ENCODE measurements at places on chromosomes 1 and 21.

- no peak for DNase-seq
These were observed 7.2 kb downstream of the SPTA1 start for GRCh38 chr1:158679289-158679688.

DNA sequence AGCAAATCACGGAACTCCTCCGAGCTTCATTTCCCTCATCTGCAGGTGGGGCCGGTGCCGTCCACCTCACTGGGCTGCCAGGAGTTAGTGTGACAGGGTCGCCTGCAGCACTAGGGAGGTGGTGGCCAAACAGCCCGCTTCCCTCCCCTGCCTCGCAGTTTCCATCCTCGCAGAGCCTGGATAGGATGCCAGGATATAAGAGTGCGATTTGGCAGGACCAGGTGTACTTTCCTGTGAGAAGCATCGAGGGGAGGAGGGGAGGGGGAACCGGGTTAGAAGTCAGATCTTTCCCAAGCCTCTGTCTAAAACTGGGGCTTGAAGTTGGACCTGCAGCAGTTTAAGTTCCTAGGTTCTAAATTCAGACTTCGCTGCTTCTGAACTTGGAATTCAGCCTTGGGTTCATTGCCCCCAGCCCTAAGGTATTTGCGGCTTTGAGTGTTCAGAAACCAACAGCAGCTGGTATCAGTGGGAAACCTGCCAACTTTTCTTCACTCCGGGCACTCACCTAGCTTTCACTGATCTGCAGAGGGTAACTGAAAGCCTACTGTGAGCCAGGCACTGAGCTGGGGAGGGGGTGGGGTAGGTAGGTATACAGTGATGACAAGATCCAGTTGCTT is 1.7 kb upstream of the JUN start:
- DNase-seq: no peak

DNA sequence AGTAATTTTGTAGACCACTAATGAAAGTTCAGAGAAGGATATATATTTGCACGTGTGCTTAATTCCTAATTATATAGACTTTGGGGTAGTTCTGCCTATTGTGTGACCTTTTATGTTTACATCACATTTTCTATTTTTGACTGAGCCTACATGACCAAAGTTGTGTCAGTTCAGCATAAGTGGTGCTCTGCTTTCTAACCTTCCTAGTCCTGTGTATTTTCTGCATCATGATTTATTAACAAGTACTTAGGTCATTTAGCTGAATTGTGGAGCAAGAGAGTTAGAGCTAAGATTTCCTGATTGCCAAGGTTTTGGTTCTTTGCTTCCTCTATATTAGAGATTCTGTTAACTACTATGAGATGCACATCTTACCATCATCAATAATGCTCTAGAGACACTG is 176.0 kb downstream of the C1orf21 start:
- no peak for DNase-seq

DNA sequence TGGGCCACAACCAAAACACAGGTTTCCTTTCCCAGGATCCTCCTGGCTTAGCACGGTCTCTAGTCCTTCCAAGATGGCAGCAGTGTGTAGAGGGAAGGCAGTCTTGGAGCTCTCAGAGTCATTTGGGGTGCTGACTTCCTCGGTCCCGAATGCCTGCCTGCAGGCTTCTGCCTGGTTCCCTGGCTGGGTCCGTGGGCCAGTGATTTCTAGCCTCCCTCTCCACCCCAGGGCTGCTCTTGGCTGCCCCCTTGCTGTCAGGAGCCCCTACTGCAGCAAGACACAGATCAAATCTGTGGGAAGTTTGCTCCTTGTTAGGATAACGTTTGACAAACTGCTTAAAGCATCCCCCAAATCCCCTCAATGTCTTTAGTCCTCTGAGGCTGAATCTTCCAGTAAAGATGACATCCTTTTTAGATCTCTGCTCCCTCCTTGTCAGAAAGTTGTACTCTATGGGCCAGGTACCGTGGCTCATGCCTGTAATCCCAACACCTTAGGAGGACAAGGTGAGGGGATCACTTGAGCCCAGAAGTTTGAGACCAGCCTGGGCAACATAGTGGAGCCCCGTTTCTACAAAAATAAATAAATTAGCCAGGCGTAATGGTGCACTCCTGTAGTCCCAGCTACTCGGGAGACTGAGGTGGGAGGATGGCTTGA is 272.5 kb downstream of the RRAGC start:
- DNase-seq: no peak

DNA sequence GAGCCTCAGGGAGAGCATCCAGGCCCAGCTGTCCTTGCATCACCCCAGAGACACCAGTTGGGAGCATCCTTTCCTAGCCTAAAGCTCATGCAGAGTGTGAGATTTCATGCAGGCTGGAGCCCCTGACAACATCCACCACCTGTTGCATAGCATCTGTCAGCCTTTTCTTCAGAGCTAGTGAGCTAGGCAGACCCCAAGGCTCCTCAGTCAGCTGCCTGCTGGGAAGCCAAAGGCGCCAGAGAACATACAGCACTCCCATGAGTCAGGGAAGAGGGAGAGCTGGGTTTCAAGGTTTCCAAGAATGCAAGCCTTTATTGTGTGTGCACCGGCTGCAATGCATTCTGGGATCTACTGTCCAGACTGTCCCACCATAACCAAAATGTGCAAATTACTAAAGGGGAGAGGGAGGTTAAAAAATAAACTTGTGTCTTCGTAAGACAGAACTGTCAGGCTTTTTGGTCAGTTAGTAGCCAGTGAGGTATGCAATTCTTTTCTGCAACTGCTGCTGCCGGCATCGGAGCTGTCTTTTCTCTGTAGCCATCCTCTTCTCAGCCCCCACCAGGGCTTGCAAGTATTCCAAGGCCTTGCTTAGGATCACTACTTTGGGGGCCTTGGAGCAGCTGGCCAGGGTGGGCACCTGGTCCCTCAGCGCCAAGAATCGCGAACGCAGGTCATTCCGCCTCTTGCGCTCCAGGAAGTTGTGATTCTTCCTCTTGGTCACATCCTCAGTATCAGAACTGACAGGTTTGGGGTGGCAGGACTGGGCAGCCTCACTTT is 4.6 kb downstream of the MYCL start:
- no peak for DNase-seq

- DNase-seq: no peak
These were observed 22.9 kb upstream of the DIP2A start for GRCh38 chr21:46435786-46436227.

DNA sequence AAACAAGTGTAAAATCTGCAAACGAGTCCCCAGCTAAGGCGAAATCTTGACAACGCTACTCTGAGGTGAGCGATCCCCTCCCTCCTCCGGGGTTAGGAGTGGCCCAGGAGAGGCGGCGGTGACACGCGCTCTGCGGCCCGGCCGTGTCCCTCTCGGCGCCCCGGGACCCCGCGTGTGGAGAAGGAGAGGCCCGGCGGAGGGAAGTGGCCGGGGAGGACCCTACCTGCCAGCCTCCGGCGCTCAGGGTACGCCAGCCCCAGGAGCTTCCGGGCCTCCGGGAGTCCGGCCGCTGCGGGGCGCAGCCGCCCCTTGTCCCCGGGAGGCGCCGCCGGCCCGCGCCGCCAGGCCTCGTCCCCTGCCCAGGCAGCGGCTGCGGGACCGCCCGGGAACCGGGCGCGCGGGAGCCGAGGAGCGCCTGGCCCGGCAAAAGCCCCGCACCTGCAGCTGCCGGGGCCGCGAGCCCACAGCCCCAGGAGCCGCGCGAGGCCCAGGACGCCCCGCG is 543 bp downstream of the ABCB10 start:
- DNase-seq: no peak

DNA sequence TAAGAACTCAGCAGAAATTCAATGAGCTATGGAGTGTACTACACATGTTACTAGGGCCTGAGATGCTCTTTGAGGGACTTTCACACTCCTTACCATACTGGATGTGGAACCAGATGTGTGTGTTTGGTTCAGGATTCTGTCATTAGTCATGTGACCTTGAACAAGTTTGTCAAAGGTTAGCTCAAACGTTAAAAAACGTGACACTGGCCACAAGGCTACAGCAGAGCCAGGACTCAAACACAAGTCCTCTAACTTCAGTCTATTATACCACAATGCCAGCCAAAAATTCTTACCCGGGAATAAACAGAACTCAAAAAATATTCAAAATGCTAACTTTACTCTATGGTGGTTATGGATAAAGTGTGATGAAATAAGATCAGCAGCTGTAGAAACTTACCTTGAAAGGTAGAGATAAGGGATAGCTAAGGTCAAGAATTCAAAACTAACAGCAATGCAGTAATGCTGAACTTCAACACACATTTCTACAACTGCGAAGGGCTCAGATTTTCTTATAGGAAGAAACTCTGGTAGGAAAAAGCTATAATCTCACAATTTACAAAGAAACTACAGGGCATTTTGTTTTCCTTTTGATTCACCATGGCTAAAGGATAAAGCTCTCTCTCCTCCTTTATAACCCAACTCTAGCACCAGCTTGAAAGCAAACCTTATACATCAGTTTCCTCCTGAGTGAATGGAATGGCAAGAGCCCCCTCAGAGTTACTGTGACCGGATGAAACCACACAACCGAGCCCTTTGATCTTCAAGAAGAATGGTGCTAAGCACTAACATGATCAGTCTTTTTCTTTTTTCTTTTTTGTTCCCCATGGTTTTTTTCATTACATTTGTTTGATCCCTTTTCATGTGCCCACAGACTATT is 233.9 kb downstream of the SLC45A1 start:
- no peak for DNase-seq

DNA sequence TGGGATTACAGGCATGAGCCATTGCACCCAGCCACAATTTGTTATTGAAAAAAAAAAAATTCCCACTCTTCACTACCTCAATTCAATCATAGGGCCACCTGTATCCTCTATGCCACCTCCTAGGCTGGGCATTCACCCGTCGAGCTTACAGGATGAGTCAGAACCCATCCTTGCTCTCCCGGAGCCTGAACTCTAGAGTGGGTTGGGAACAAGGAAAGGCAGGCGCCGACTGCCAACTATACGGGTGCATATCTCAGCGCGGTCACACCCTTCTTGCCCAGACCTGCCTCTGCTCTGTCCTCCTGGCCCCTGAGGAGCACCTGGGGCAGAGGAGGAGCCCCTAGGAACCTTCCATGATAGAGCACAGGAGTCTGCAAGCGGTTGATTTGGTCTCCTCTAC is 21.4 kb upstream of the LBR start:
- DNase-seq: no peak

DNA sequence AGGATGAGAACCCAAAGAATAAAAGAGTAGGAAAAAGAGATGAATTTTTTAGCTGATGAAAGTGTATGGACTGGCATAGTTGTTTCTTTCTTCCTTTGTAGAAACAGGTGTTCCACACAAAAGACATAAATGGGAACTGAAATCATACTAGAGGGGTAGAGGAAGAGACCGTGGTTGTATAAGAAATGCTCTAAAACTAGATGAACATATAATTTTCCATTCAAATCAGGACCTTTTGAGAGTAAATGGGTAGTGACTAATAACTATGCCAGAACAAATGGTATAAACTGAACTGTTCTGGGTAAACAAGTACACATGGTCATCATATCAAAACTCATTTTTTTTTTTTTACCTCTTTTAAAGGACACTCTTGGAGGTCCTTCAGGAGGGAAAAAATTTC is 344.2 kb downstream of the VAV3 start:
- no peak for DNase-seq

DNA sequence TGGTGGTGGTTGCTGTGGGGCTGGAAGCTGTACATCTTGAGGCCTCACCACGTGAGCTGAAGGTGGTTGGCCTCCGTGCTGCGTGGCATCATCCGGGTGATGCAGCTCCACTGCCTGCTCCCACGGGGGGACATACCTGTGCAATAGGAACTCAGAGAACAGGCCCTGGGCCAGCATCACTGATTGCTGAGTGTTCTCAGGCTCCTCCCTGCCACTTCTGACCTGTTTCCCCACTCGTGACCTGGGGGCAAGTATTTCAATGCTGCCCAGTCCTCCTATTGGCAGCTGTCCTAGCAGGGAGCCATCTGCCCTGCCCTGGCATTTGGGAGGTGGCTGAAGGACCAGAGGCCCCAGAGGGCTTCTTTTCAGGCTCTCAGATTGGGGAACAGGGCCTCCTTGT is 26.1 kb downstream of the PTPRF start:
- no peak for DNase-seq

DNA sequence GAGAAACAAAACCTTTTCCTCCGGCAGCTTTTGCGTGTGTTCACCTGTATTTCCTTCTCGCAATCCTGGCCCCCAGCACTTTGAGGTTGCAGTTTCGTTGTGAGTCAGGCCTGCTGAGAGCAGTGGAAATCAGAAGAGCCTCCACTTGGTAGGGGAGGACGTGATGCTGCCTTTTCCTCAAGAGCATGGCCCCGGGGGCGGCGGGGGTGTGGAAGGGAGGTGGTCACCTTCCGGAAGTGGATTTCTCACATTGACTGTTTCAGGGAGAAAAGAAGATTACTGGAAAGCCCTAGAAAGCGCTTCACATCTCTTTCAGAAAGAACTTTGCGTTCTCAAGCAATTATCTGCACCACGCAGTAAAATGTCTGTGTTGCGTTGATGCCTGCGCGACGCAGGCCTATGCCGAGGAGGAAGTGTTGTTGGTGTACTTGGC is 12.2 kb upstream of the IL10 start:
- no peak for DNase-seq

GRCh38 chr1:205706601-205707502 is 26.5 kb upstream of the SLC45A3 start:
- no peak for DNase-seq

- DNase-seq: no peak
These were observed 346.4 kb upstream of the AJAP1 start for GRCh38 chr1:4307911-4308545.

- no peak for DNase-seq
These were observed 13.5 kb downstream of the PLA2G2D start for GRCh38 chr1:20105856-20106255.

DNA sequence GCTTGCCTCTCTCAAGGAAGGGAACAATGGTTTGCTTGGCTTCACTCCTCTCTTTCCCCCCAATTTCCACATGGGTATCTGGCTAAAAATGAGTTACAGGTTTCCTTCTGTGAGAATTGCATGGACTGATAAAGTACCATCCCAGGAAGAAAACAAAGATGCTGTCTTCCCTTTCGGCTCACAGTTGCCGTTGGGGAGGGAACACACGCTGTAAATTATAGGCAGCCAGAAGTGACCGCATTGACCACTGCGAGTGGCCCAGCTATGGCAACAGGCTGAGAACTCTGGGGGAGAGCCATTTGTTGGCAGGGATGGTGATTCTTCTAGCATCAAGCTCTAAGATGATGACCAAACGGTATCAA is 2.9 kb downstream of the RUNX1 start:
- DNase-seq: no peak

- no peak for DNase-seq
These were observed 123.9 kb upstream of the VAMP3 start for GRCh38 chr1:7646981-7647901.

DNA sequence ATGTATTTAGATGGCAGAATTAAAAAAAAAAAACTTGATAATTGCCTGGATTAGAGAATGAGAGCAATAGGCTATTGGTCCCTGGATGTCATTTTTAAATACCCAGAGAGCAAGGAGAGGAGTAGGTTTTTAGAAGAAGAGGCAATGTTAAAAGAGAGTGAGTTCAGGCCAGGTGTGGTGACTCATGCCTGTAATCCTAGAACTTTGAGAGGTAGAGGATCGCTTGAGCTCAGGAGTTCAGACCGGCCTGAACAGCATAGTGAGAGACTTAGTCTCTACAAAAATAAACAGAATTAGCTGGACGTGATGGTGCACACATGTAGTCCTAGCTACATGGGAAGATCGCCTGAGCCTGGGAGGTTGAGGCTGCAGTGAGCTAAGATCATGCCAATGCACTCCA is 15.9 kb upstream of the MUTYH start:
- DNase-seq: no peak

All from iPS DF 19.7 (cell line).